ENCODE measurements at places on chromosomes 5 and 9.
A peak's percentile ranks its signal among the peaks of the same experiment; 100 is the strongest.

- no peak for DNase-seq
These were observed 115.7 kb downstream of the PAPPA start for GRCh38 chr9:116269250-116269649.

DNA sequence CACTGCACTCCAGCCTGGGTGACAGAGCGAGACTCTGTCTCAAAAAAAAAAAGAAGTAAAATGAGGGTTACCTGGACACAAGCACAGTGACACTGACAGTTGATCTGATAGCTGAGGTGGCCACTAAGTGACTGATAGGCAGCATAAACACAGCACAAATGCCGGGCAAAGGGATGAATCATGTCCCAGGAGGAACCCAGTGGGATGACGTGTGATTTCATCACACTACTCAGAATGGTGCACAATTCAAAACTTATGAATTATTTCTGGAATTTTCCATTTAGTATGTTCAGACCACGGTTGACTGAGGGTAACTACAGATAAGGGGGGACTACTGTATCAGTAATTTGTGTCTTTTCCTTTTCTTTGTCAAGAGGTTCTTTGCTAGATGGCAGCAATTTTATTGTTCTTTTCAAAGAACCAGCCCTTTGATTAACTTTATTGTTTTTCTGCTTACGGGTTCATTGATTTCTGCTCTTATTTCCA, 34.3 kb upstream of the RNF130 start:
- no peak for DNase-seq

DNA sequence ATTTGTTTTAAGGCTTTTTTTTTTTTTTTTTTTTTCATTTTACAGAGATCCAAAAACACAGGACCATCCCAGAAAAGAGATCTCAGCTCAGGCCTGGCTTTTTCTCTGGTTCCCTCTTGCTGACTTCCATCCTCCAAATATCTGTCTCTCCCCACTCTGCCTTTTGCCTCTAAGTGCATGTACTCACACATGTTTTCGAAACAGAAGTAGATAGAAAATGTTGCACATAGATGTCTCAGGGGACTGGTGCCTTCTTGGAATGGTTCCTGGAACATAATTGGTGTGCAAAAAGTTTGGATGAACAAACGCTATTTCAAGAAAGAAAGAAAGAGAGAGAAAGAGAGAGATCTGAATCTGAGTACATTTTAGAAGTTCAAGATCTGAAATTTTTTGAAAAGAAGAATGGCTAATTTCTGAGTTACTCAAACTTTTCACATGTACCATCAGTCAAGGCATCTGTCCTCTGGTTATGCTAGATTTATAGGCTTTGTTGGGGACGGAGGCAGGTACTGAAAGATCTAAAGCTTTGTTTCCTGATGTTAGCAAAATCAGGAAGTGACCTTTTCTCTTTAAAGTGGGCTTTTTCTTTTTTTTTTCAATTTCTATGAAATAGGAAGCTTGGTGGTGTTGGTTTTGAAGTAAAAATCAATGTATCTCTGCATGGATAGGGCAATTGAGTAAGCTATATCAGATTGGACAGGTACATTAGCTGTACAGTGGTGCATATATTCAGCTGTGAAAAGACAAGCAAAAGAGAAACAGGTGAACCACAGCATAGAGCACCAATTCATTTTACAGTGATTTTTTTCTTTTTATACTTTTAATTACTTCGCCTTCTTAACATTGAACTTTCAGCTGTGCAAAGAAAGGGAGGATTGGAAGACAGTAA, 8.5 kb upstream of the TNFSF8 start:
- DNase-seq = no peak

GRCh38 chr5:73514418-73514817, 16.2 kb downstream of the BTF3 start:
- DNase-seq = no peak

DNA sequence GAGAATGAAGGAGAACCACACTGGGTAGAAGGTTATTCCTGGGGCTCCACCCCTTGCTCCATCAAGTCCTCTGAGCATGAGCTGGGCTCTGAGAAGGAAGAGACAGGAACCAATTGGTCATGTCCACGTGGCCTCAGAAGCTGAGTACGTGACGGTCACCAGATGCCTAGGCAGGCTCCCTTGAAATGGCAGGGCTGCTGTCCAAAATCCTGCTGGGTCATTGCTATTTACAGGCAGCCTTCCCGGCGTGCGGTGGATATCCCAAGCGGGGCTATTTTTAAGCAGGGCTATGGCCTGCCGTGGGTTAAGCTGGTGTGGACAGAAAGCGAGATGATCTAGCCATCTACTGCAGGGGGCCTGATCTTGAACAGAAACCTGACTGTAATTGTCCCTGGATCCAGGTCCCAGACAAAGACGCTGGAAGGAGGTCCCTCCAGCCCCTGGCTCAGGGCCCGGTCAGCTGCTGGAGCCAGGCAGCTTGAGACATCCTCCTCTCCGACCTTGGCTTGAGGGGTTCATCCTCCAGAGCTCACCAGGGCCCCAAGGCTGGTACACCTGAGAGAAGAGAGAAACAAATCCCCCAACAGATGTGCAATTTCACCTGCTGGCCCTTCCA, 550 bp upstream of the CKMT2 start:
- no peak for DNase-seq

DNA sequence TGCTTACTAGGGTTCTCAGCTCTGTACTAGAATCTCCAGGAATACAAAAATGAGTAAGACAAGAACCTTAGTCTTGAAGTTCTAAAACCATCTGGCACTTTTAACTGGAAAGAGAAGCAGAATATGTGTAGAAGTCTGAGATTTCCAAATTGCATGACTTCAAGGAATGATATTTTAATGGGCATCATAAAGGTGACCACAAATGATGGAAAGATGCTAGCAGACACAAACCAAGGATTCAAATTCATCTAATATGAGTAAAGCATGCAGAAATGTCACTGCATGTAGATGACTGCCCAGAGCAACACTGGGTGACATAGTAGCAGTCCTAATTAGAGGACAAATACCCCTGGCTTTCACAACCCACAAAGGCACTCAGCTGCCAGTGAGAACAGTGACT, 117.2 kb downstream of the RPS23 start:
- no peak for DNase-seq

GRCh38 chr5:89847743-89848142, 561.8 kb downstream of the CETN3 start:
- DNase-seq = no peak

GRCh38 chr5:97106216-97106581, 36.2 kb downstream of the LIX1 start:
- no peak for DNase-seq

GRCh38 chr5:116865651-116866050, 291.0 kb upstream of the SEMA6A start:
- no peak for DNase-seq

GRCh38 chr5:168801567-168801966, 222.4 kb upstream of the PANK3 start:
- DNase-seq = no peak

GRCh38 chr5:147417135-147417813, 92.6 kb downstream of the DPYSL3 start:
- peak; percentile 45 for DNase-seq

DNA sequence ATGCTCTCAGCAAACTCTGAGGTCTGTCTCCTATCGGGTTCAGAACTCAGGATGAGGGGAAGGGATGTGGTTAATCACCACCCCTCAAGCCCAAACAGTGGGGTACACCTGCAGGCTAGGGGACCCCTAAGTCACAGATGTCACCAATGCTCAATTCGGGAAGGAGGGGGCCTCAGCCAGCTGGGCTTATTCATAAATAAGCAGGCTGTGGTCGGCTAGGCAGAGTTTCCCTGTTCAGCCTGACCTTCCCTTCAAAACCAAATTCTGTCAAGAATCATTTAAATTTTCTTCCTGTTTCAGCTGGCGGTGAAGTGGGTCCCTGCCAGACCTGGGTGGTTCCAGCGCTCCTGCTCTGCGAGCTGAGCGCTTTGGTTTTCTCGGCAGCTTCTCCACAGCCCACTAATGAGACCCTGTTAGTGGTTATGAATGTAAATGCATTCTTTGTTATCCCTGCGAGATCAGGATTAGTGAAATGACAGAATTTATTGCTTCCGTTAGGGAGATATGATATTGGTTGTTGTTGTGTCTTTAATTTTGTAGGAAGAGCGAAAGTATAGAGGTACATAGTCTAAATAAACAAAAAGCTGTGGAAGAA, 68.3 kb downstream of the AK8 start:
- DNase-seq = no peak

- DNase-seq = no peak
These were observed 73.8 kb downstream of the C9orf50 start for GRCh38 chr9:129547063-129547462.

DNA sequence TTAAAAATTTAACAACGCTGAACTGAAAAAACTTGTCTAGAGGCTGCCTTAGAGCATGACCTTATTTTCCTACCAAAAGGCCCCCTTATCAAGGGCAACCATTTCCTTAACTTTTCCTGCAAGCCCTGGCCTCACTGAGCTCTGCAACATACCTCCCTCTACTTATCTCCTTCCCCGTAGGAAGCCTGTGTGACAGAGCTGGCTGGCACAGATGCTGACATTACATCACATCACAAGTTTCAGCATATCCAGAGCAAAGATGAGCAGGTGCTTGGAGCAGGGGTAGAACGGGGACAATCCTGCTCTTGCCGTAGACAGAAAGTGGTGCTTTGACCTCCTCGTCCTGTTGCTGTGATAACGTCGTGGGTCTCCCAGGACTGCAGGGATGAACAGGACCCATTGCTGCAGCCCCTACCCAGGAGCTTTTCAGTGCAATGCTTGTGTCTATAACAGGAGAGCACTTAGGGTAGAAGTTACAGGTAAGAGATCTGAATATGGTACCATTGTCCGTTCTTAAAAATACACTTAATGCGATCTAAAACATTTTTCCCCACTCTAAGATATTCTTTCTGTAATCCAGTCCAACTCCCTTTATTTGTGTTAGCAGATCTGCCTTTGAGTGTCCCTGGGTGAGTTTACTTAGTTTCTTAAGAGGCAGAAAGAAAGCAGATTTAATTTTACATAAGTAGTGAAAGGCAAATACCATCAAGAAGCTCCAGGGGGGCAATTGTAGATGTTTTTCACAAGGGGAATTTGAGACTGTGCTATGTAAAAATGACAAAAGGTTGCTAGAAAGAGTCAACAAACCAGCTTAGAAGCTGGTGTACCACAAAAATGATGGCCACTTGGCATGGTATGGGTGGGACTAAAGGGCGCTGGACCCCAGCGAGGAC, 101.9 kb upstream of the EFNA5 start:
- peak; percentile 65 for DNase-seq

Data from NCI-H187 treated with DMSO at 0.1 percent for 48 hours (cell line).